Fibroblast of skin of right biceps (primary cell): ENCODE measurements at places on chromosomes 2 and 18.

GRCh38 chr18:21604671-21605070 lies 4.2 kb upstream of the ESCO1 start:
- no peak for DNase-seq

- peak; percentile 21 for DNase-seq
Observed at GRCh38 chr18:75244351-75245313, 34.0 kb downstream of the TSHZ1 start.

- DNase-seq, result peak; percentile 96
Observed at GRCh38 chr2:54471221-54471711, 15.1 kb downstream of the SPTBN1 start.

GRCh38 chr2:152051436-152051835 lies 47.4 kb downstream of the CACNB4 start:
- DNase-seq, result no peak

DNA sequence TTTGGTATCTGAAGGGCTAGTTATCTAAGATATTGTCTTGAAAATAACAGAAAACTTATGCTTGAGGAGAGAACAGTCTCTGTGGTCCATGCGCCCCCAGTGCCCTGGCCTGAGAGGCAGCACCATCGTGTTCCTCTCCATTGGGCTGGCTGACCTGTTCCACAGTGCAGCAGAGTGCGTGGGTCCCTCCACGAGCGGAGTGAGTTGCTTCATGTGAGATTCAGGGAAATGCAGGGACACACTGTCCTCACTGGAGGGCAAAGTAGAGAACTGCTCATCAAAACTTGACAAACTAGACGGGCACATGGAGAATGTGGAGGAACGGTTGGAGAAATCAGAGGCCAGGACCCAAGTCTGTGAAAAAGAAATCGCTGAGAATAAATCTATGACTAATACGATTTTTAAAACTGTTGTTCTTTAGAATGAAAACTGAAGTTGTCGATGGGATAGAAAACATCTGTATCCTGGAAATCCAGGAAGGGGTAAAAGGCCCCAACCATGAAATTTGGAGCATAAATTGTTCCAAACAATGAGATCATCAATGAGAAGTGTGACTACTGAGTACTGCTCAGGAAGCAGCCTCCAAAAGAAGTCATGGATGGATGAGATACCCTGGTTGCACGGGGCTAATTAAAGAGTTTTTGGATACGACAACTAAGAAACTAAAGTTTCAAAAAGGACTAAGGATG lies 58.1 kb downstream of the REV1 start:
- DNase-seq, result peak; percentile 15

DNA sequence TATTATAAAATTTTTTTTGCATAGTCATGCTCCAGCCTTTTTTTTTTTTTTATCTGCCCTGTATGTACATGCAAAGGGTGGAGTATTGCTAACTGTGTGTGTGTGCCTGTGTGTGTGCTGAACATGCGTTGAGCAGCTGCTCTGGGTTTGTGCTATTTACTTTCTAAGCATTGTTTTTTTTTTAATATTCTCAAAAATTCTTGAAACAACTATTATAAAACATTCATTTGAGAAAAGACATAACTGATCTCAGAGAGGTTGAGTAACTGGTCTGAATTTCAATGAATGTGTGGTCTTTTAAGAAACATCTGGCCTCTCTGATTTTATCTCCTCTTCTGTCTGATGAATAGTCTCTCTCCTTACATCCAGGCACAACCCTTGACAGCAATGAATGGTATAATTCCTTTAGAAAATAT lies 366.0 kb upstream of the SLC14A2 start:
- peak; percentile 55 for DNase-seq

DNA sequence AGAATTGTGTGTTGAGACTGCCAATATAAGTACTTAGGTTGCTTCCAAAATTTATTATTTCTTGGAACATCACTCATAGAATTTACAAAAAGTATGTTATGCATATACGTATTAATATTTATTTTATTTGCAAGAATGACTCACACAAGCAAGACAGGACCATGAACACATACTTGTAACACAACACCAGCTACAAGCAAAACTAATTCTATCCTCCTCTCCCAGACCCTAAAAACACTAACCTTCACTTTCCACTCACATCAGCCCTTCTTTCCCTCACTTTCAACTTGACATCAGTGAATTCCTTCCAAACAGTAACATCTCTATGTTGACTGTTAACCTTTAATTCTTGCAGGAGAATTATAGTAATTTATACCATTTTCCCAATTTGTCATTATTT lies 24.3 kb downstream of the OSBPL1A start:
- DNase-seq, result no peak

- DNase-seq, result no peak
Observed at GRCh38 chr2:195603998-195604397, 53.0 kb upstream of the SLC39A10 start.

GRCh38 chr2:55439101-55439397 lies 19.4 kb upstream of the CCDC88A start:
- no peak for DNase-seq

GRCh38 chr2:235951493-235951892 lies 216.7 kb downstream of the GBX2 start:
- no peak for DNase-seq

GRCh38 chr2:231410293-231411004 lies 14.9 kb downstream of the B3GNT7 start:
- DNase-seq, result no peak

DNA sequence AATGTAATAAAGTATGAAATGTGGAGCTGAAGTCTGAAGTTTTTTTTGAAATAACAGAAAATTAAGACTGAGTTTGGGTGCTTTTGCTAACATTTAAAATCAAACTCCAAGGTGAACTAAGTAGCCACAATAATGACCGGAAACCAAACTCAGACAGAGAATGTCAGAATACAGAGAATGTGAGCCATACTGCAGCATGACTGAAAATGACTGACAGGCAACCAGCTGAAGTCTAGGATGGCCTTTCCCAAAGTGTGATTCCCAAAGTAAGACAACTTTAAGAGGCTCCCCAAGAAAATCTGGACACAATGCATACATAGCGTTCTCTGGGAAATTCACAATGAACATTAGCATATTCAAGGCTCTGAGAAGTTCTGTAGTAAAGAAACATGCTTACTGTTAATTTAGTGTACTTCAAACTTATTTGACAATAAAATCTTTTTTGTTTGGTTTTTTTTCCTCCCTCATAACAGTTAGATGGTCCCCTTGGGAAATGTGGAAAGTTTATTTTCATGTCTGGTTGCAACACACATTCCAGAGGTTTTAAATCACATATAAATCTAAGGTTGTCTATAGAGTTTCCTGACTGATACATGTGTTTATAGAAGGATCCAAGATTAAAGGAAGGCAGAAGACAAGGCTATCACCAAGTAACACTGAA lies 28.6 kb downstream of the PLA2R1 start:
- peak; percentile 75 for DNase-seq
